Heart right ventricle (tissue), 16 donors: ENCODE measurements at places on chromosomes 2 and 18. TPM values are rescaled to one million over a fixed set of nuclear protein-coding genes. Genes with fewer than 3 reads are reported as not detected.

Gene LIMS2
- 687 TPM for polyA plus RNA-seq

Gene C2orf66
- polyA plus RNA-seq, result not detected

Gene SLC9A4
- polyA plus RNA-seq, result not detected

DNA sequence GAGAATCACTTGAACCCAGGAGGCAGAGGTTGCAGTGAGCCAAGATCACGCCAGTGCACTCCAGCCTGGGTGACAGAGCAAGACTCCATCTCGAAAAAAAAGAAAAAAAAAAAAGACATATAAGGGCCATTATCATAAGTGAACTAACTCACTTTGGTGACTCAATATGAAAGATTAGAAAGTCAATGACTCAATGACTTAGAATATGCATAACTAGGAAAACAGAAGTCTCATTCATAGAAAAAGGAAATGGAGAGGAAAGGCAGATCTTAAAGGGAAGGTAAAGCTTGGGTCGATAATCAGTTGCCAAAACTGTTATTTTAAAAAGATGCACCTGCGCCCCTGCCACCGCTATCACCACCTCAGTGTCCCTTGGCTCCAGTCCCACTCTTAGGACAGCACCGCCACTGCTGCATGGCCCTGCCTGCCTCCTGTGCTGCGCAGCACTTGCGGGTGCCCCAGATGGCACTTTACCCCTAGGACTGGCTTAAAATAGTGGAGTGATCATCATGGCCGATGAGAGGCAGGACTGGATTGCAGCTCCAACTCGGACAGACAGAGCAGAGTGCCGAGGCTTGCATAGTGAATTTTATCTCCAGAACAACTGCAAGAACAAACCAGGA, 54.7 kb downstream of the INO80D start:
- H3K4me1 ChIP-seq, result no peaks in the 10 kb centered on the region
- no peak overlapping the region for H3K4me3 ChIP-seq
- no peak for DNase-seq
- H3K27ac ChIP-seq, result no peak overlapping the region

GRCh38 chr18:69758458-69758857, 189.2 kb downstream of the CD226 start:
- H3K27me3 ChIP-seq, result no peaks in the 10 kb centered on the region
- DNase-seq, result no peak
- H3K4me1 ChIP-seq, result no peaks in the 10 kb centered on the region
- no peak overlapping the region for H3K4me3 ChIP-seq

DNA sequence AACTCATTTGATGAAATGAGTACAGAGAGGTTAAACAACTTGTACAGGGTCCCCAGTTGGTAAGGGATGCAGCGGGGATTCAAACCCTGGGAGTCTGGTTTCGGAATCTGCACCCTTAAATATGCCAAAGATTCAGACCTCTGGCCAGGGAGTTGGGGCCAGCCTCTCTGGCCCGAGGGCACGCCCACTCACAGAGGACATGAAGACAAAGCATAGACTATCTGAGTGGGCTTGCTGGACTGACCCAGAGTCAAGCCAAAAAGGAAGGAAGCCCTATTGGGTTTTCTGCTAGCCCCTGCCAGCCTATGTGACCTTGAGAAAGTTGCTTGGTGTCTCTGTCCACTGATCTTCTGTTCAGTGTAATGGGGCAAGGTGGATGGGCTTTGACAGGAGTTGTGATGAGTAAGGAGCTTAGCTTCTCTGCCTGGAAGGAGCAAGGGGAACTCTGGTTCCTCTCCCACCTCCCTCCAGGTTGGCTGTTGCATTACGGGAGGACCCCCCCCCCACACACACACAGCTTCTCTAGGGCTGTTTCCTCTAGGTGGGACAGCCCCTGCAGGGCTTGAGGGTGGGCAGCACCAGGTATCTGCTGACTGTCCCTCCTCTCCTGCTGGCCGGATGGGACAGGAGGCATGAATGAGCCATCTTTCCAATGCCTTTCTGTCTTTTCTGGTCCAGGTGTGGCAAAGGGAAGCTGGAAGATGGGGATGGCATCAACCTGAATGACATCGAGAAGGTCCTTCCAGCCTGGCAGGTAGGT, 131.3 kb downstream of the CTIF start:
- no peak overlapping the region for H3K27ac ChIP-seq
- DNase-seq, result no peak
- peaks cover 2% of the 10 kb centered on the region for H3K4me1 ChIP-seq

GRCh38 chr18:49247781-49248180, 212.7 kb downstream of the DYM start:
- no peak overlapping the region for H3K4me3 ChIP-seq
- H3K27me3 ChIP-seq, result no peaks in the 10 kb centered on the region
- DNase-seq, result no peak
- no peaks in the 10 kb centered on the region for H3K4me1 ChIP-seq
- H3K36me3 ChIP-seq, result no peaks in the 10 kb centered on the region
- H3K27ac ChIP-seq, result no peak overlapping the region

DNA sequence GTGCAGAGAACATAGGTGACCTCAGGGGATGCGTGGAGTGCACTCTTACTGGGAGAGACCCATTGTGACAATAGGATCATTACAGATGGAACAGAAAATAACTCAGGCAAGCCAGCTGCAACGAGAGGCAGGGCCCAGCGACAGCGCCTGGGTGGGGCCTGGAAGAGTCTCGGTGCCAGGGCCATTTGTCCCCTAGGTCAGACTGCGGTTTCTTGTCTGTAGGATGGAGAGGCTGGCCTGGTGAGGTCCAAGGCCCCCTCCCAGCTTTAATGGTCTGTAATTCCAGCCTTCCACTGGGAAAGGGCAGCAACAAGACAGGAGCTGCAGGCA, 208.6 kb upstream of the APCDD1 start:
- H3K36me3 ChIP-seq, result no peaks in the 10 kb centered on the region
- DNase-seq, result no peak
- H3K27ac ChIP-seq, result no peak overlapping the region
- H3K27me3 ChIP-seq, result no peaks in the 10 kb centered on the region
- H3K4me3 ChIP-seq, result no peak overlapping the region

DNA sequence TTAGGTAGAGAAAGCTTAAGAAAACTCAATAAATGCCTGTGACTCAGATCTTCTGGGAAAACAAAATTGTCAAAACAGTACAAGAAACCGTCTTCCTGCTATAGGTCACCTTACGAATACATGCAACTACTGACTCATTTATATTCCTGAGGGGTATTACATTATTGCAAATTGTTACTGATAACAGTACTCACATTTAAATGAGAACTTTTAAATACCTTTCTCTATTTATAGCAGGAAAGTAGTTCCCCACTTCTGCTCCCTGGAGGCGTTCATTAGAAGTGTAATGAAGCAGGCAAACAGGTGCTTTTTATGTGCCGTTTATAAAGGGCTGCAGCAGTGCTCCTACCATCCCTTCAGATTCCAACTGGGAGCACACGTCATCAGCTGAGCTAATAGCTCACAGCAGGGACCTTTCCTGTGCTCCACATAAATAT, 65.1 kb upstream of the RPRM start:
- H3K4me1 ChIP-seq, result no peaks in the 10 kb centered on the region
- DNase-seq, result no peak
- H3K4me3 ChIP-seq, result no peak overlapping the region

DNA sequence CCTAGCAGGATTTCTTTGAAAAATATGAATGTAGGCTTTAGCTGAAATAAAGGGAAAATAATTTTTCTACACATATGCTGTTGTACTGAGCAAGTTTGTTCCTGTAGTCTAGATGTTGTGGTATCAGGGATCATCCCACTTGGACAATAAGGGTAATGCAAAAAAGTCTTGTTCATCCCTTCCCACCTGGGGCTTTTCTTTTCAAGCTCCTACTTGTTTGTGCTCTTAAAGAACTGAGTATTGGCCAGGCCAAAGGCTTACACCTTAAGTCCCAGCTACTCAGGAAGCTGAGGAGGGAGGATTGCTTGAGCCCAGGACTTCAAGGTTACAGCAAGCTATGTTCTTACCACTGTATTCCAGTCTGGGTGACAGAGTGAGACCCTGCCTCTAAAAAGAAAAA, 35.5 kb downstream of the ZC3H6 start:
- no peak overlapping the region for H3K4me3 ChIP-seq
- no peaks in the 10 kb centered on the region for H3K4me1 ChIP-seq
- peaks cover 97% of the 10 kb centered on the region for H3K36me3 ChIP-seq
- no peaks in the 10 kb centered on the region for H3K27me3 ChIP-seq
